ENCODE measurements at places on chromosomes 3 and 15.

- DNase-seq, result peak; percentile 14
These were observed 149.1 kb upstream of the CD96 start for GRCh38 chr3:111392894-111393398.

GRCh38 chr15:63462088-63462487, 42.3 kb upstream of the USP3 start:
- DNase-seq, result no peak

GRCh38 chr3:78738833-78739232, 1029.0 kb downstream of the ROBO1 start:
- no peak for DNase-seq

DNA sequence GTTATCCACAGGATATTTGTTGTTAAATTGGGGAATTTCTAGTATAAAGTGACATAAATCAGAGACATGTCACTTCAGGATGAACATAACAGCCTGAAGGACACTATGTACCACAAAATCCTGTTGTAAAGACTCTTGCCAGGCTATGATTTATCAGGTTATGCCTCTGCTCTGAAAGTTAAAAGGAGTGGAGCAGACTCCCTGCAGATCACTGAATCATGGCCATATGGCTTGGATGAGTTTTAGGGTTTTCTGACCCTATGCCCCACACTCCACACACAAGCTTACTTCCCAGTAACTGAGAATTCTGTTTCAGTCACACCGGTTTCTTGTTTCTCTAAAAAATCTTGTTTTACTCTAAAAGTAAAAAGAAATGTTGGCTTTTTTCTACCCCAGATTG, 869.4 kb downstream of the NAALADL2 start:
- no peak for DNase-seq

DNA sequence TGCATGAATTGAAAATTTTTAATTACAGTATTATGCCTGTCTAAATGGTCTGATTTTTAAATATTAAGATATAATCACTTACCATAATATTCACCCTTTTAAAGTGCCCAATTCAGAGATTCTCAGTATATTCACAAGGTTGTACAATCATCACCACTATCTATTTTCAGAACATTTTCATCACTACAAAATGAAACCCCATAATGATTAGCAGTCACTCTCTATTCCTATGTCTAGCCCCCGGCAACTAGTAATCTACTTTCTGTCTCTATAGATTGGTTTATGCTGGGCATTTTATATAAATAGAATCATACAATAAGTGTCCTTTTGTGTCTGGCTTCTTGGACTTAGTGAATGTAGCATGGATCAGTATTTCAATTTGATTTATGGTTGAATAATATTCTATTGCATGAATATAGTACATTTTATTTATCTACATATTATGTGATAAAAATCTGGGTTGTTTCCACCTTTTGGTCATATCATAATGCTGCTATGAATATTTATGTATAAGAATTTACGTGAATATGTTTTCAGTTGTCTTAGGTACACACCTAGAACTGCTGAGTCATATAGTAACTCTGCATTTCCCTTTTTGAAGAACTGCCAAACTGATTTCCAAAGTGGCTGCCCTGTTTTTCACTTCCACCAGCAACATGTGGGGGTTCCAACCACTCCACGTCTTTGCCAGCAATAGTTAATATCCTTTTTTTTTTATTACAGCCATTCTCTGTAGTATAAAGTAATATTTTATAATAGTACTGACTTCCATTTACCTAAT, 485.7 kb upstream of the ZNF385D start:
- no peak for DNase-seq

DNA sequence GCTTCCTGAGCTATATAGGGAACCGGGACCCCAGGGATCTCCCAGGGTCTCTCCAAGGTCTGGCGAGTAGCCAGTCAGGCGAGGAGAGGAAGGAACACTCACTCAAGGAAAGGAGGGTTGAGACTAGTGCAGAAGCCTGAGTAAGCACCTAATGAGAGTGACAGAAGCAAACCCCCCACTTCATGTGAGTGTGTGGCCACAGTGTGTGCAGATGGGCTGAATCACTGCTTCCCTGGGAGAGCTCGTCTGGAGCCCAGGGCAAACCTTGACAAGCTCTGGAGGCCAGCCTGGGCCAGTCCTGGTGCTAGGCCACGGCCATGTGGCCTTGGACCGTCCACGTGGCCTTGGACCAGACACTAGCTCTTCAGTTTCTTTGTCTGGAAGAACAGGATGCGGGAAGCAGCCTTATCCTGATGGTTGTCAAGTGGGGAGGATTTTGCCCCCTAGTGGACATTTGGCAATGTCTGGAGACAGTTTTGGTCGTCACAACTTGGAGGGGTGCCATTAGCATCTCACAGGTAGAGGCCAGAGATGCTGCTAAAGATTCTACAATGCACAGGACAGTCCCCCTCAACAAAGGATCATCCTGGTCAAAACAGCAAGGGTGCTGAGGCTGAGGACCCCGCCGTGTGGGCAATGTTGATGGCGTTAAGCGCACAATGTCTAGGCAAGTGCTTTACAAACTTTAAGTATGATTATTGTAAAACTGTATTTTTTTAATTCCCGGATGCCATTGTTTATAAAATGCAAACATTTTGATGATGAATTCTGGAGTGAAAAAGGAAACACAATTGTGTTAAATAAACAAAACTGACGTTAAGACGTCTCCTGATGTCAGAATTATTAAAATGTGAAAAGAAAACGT, 34.8 kb upstream of the CTSH start:
- DNase-seq, result no peak

DNA sequence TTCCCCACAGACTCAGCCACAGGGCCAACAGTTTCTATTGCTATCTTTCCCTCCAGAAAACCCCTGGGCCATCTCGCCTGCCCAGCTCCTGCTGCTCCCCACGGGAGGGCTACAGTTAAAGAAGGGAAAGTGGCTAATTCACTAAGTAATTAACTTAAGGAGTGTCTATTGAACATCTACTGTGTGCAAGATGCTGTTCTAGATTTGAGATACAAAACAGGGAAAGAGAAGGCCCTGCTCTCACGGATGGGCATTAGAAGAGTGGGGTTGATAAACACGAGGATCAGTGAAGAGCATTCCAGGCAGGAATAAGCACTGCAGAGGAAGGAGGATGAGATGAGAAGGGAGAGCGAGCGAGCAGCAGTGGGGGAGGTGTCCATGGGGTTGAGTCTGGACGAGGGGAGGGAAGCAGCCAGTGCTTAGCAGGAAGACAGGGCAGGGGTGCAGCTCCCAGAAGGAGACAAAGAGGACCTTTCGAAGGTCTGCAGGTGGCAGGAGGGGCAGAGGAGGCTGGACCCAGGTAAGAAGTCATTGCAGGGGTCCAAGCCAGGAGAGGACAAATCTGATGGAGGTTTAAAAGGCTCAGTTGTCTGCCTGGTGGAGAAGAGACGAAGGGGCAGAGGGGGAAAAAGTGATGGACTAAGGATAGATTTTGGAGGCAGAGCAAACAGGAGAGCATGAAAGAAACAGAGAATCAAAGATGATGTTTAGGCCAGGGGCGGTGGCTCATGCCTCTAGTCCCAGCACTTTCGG, 64.7 kb downstream of the KLF15 start:
- DNase-seq, result no peak

DNA sequence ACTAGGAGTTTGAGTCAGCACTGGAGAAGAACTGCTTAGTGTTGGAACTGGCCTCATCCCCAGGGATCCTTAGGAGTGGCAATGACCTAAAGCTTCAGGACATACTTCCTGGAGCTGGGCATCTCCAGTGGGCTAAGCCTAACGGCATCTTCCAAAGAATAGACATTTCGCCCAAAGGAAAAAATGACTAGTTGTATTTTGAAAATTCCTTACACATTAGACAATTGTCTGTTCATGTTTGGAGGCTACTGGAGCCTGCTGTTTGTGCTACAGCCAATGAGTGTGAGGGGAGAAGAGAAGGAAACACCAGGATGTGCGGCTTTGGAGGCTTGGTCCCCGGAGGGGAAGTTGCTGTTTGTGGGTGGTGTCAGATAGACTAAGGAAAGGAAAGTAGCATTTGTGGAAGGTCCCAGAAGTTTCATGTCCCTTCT, 77.6 kb downstream of the POLR2M start:
- no peak for DNase-seq
